ENCODE measurements at places on chromosomes 4 and X. TPM values are rescaled to one million over a fixed set of nuclear protein-coding genes. Genes with fewer than 3 reads are reported as not detected.

Gene SERTM2
- total RNA-seq: 3.7 TPM

- H3K27me3 ChIP-seq: peaks cover 2% of the 10 kb centered on the region
- DNase-seq: no peak
- no peak overlapping the region for H3K27ac ChIP-seq
- peak overlapping the region; percentile 70 for H3K4me3 ChIP-seq
- H3K4me1 ChIP-seq: peaks cover 34% of the 10 kb centered on the region
- no peaks in the 10 kb centered on the region for H3K36me3 ChIP-seq
These were observed 524 bp downstream of the RAB33A start for GRCh38 chrX:130172127-130172845.

Gene HMX1
- total RNA-seq: 0.27 TPM

- H3K36me3 ChIP-seq: no peaks in the 10 kb centered on the region
- no peaks in the 10 kb centered on the region for H3K4me1 ChIP-seq
- no peak for DNase-seq
- no peaks in the 10 kb centered on the region for H3K27me3 ChIP-seq
- H3K4me3 ChIP-seq: no peak overlapping the region
These were observed 95.8 kb upstream of the WDR1 start for GRCh38 chr4:10212400-10212799.

- no peak overlapping the region for H3K27ac ChIP-seq
- H3K4me1 ChIP-seq: peaks cover 23% of the 10 kb centered on the region
- no peaks in the 10 kb centered on the region for H3K27me3 ChIP-seq
- H3K4me3 ChIP-seq: no peak overlapping the region
- DNase-seq: no peak
These were observed 176.0 kb downstream of the MAML3 start for GRCh38 chr4:139977838-139978609.

Gene PRDM5
- total RNA-seq: 23.6 TPM

Gene UGT2B10
- not detected for total RNA-seq

Gene USP51
- total RNA-seq: 5.1 TPM

DNA sequence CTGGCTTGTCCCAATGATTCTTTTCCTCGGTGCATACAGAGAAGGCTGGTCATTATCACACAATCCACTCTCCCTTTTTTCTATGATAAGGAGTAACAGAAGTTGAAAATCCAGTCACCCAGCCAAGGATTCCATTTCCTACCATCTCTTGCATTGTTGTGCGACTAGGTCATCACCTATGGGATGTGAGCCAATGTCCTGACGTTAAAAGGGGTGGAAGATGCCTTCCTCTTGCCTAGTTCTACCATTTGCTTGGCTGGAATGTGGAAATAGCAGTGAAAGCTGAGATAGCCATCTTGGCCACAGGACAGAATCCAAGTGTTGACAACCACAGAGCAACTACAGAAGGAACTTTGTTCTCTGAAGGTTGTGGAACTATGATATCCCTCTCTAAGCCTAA, 132.2 kb upstream of the KIT start:
- H3K27me3 ChIP-seq: no peaks in the 10 kb centered on the region
- H3K36me3 ChIP-seq: no peaks in the 10 kb centered on the region
- H3K4me3 ChIP-seq: no peak overlapping the region
- no peak overlapping the region for H3K27ac ChIP-seq
- DNase-seq: no peak

Gene TNIP3
- 0.51 TPM for total RNA-seq

All from mesothelial cell of epicardium (in vitro differentiated cells).